ENCODE measurements at places on chromosomes 11 and 22.
A peak's percentile ranks its signal among the peaks of the same experiment; 100 is the strongest.

GRCh38 chr11:78649361-78650215 lies 74.9 kb upstream of the NARS2 start:
- DNase-seq = no peak

DNA sequence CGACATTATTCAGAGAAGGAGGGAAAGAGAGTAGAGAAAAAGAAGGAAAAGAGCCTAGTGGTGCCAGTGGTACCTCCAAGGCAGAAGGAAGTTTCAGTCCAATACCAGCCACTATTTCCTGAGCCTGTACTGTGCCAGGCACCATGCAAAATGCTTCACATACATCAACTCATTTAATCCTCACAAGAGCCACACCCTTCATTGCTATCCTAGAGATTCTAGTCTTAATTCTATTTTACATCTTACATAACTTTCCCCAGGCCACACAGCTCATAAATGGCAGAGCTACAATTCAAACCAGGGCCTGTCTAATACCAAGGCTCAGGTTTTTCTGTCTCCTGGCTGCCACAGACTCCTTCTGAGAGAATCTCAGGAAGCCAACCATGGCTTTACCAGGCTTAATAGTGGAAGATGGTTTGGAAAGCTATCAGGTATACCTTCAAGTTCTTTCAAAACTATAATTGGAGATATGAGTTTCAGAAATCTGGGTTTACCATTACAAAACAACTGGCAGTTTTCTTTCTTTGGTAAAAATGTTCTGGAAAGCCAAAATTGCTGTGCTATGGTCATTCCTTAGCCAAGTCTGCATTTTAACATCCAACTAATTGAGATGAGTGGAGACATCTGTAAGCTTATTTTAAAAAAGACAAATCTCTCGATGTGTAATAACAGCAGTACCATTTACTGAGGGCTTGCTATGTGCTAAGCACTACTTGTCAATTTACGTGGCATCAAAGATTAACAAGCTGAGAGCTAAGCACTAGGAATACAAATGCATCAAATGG lies 225.1 kb upstream of the PITPNB start:
- no peak for DNase-seq

DNA sequence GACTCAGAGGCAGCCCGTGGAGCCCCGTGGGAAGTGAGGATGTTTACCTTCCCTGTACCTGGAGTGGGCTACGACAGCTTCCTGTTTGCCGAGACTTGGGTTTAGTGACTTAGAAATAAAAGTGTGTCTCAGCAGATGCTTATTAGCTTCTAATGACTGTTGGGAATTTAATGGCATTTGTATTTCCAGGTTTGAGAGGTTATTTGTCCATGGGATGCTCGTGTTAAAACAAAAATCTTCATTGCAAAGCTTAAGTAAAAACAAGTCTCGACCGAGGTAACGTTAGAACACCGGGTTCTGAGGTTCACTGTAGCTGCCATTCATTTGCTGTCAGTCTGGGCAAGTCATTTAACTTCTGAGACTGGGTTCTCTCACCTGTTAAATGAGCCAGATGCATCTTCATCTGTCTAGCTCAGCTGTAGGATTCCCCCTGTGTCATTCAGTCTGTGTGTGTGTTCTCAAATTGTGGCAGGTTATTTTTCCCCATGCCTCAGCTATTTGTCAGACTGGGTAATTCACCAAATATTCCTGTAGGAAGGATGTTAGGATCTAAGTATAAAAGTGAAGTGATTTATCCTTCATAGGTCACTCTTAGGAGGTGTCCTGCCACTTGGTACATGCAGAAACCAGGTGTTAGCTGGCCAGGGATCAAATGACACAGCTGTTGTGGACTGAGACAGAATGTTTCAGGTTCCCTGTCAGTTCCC lies 791 bp downstream of the EI24 start:
- DNase-seq = peak; percentile 19

DNA sequence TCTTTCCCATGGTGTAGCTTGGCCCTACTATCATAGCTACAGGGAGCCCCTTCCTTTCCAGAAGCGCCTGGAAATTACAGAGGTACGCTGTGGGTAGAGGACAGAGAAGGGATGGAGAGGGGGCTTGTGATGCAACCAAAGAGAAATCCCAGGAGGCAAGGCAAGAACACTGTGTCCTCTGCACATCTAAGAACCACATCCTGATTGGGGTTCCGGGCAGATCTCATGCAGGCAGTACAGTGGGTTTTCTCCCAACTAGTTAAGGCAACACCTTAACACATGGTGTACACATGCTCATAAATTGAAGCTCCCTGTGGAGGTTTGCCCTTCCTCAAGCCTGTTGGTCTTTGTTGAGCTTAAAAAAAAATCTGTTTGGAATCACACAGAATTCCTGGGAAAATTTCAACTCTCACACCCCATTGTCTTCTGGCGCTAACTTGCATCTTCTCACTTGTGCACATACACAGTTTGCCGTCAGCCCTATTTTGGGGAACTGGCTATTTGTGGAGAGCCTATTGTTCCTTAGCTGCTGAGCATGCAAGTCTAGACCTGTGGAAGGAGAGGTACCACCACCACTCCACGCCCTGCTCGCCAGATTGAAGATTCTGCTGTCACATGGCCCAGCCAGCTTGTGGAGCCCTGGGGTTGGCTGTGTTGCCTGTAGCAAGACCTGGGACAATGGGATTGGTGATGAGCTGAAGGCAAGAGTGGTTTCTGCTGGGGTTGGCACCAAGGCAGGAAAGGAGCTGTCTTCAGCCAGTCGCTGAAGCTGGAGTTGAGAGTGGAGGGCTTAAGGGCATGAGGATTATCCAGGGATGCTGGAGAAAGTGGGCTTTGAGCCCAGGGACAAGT lies 52.4 kb downstream of the ALX4 start:
- no peak for DNase-seq

DNA sequence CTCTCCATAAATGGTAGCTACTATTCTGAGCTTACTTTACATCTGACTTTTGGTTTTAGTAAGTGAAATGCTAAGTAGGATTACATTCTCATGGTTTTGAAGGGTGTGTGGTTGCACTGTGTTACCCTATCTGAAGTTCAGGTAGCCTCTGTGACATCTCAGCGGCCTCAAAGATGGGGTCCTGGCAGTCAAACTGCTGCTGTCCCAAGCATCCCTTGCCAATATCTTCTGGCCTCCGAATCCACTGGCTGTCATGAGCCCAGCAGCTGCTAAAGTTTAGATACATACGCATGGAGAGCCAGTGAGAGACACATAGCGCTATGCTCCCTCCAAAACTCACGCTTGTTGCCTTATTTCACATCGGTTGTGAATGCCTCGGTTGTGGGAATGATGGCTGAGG lies 34.9 kb downstream of the UBASH3B start:
- DNase-seq = no peak

- DNase-seq = no peak
These were observed 42.5 kb upstream of the CHKA start for GRCh38 chr11:68163691-68164090.

DNA sequence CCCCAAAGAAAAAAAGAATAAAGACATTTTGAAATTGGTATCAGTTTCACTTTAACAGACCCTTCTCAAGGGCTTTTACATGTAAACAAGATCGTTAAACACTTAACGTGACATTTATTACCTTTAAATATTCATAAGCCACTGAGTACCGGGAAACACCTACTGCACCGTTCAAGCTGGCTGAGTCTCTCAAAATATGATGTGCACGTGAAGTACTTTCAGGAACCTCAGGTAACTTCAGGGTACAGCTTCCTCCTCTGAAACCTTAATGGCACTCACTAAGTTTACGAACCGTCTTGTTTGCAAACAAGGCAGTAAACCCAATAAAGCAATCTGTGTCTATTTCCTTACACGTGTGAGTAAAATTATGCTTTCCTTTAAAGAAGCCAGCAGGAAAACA lies 105.5 kb upstream of the TENM4 start:
- DNase-seq = no peak

DNA sequence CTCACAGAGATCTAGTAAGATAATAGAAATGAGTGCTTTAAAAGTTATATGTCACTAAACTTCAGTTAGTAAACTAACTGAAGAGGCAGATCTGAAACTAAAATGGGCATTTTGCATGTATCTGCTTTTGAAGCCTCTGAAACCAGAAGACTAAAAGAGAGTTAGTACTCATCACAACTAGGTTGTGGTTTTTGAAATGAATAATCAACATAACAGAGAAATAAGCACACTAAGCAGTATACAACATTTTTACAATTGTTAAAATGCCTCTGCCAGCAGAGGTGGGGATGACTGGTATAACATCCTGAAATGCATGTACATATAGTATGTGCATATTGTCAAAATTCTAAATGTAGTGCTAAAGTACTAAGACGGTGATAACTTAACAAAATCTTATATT lies 564.5 kb downstream of the DLG2 start:
- DNase-seq = no peak

DNA sequence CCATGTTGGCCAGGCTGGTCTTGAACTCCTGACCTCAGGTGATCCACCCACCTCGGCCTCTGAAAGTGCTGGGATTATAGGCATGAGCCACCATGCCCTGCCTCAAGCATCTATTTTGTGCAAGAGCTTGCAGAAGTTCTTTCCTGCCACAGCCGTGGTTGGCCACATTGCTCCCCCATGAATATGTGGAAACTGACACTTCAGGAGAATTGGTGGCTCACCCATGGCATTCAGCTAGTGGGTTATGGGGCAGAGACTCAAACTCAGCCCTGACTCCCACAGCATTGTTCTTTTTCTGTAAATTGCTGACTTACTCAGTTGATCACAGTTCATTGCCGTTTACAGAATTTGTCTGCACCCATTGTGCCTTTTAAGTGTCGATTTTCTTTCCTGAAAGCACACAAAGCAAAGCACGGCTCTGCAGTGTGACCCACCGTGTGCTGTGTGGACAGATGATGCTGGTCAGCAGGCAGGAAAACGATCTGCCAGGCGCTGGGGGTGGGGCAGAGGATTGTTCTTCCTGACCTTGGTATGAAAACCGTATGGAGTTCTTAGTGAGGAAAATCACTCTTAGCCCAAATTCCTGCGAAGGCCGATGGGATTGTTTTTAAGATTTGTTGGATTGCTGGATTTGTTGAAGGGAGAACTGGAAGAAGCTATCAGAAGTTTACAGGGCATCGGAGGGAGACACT lies 115.6 kb downstream of the PTPRJ start:
- DNase-seq = no peak

- no peak for DNase-seq
These were observed 93.3 kb downstream of the KCNQ1 start for GRCh38 chr11:2537896-2538724.

DNA sequence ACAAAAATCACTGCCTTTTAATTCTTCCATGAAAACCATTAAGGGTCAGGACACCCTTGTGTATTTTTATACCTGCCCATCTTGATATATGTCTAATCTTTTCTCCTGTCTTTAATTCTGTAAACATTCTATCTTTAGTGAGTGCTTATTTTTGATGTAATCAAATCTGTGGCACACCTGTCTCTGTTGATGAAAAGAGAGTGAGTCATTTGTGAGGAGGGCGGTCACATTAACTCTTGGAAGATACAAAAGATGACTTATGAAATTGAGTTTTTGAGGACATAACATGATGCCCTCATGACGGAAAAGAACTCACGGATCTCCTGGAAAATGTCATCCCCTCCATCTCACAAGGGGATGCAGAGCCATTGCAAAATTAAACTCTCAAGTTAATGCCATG lies 206.5 kb upstream of the PGR start:
- DNase-seq = no peak

DNA sequence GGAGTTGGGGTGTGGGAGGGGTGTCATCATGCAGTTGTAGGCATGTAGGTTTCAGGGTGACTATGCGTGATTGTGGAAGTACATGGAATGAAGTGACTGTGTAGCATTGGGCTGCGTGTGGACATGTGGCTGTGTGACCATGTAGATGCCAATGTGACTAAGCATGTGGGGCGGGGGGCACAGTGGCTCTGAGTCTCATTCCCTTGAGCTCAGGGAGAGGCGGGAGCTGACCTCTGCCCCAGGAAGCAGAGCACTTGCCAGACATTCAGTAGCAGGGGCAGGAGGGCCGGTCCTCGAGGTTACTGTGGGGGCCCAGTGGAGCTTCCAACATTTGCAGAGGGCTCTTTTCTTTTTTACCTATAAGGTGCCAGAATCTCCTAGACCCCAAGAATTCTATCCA lies 440 bp upstream of the KLHL35 start:
- no peak for DNase-seq

DNA sequence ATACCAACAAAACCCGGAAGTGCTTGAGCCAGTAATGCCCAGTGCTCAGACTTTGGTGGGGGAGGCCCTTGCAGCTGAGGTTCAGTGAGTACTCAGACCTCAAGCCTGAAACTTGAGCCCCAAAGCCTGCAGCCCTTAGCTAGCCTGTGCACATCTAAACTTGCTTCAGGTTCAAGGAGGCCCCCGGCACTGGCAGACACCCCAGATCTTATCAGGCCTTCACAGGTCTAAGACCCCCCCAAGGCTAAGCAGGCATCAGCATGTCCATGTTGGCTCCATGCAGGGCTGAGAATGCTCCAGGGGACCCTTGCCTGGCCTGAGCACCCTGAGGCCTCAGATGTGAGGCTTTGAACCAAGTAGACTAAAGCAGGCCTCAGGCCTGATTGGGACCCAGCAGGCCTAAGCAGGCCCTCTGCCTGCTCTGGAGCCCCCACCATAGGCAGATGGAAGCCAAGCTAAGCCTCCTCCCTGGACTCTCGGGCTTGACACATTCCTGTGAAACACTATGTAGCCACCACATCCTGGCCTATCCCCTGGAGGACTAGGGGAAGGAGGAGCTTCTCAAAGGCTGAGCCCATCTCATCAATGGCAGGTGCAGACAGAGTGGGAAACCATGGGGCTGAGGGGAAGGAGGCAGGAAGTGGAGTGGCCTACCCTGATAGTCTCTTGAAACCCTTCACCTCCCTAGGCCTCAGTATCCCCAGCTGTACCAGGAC lies 1.2 kb upstream of the CASTOR1 start:
- DNase-seq = no peak

- DNase-seq = no peak
These were observed 62.8 kb upstream of the CAPRIN1 start for GRCh38 chr11:33988586-33989370.

GRCh38 chr11:67073908-67074307 lies 17.3 kb downstream of the RHOD start:
- DNase-seq = no peak

DNA sequence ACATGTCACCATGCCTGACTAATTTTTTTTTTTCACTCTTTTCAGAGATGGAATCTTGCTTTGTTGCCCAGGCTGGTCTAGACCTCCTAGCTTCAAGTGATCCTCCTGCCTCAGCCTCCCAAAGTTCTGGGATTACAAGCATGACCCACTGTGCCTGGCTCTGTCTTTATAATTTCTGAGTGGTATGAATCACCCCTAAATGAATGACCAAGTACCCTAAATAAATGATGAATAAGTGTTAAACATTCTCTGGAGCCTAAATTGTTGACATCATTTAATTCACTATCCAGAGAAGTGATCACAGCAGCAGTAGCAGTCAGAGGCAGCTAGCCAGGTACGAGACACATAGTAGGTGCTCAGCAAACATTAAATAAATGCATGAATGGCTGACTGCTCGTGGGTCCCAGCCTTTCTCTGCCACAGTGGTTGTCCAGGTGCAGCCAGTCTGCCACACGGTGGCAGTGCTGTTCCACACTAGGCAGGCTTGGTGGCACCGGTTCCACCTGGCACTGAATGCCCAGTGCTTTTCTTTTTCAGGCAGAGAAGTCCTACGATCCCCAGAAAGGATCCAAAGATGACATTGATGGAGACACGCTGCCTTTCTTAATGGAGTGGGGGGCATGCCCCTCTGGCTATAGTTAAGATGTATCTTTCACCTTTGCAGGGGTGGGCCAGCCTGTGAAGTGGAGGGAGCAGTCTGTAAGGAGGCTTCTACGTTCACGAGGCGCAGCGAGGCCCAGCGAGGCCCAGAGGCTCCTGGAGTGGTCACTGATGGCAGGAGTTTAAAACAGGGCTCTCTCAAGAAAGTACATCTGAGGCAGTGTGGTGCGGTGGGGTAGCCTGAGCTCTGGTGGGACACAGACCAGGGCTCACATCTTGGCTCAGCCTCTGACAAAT lies 8.7 kb upstream of the TTC12 start:
- peak; percentile 70 for DNase-seq

Data from CD4-positive, alpha-beta T cell treated with Interleukin-4 for 1 hour (primary cell).